Fibroblast of lung (primary cell): ENCODE measurements at places on chromosomes 16 and 17.

DNA sequence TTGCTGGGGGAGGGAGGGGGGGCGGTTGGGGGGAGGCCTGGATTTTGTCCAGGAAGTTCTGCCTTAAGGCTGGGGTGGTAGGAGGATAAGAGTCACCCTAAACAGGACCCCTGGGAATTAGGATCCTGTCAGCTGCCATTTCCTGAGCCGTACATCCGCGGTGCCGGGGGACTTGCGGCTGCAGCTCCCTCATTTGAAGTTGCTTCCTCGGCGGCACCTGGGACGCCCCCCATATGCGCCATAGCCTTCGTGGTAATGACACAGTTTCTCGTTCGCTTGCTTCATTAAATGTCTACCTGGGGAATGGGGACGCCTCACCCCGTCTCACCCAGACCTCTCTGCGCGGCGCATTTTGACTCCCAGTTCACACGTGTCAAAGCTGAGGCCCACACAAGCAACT lies 55.1 kb upstream of the PABPN1L start:
- DNase-seq: no peak
- H3K4me3 ChIP-seq: no peak overlapping the region
- no peak overlapping the region for H3K27ac ChIP-seq
- H3K27me3 ChIP-seq: no peaks in the 10 kb centered on the region
- peaks cover 25% of the 10 kb centered on the region for H3K4me1 ChIP-seq

- peaks cover 29% of the 10 kb centered on the region for H3K27me3 ChIP-seq
- H3K4me3 ChIP-seq: no peak overlapping the region
- H3K27ac ChIP-seq: no peak overlapping the region
- H3K4me1 ChIP-seq: no peaks in the 10 kb centered on the region
- no peaks in the 10 kb centered on the region for H3K36me3 ChIP-seq
These were observed 48.4 kb upstream of the TAC4 start for GRCh38 chr17:49896222-49896621.

GRCh38 chr16:19223235-19224170 lies 55.5 kb downstream of the SYT17 start:
- no peak for DNase-seq
- no peak overlapping the region for H3K27ac ChIP-seq
- H3K4me1 ChIP-seq: no peaks in the 10 kb centered on the region
- no peaks in the 10 kb centered on the region for H3K27me3 ChIP-seq
- H3K4me3 ChIP-seq: no peak overlapping the region

DNA sequence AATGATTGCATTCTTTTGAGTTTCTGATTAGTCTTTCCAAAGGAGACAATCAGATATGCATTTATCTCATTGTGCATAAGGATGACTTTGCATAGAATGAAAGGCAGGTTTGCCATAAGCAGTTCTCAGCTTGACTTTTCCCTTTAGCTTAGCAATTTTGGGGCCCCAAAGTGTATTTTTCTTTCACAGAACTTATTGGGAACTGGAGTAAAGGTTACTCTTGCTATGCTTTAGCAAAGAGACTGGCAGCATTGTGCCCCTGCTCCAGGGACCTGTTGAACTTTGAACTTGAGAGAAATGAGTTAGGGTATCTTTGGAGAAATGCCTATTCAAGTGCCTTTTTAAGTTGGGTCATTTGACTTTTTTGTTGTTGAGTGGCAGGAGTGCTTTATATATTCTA lies 17.0 kb downstream of the TAT start:
- no peaks in the 10 kb centered on the region for H3K4me1 ChIP-seq
- H3K4me3 ChIP-seq: no peak overlapping the region
- H3K36me3 ChIP-seq: no peaks in the 10 kb centered on the region

GRCh38 chr16:80824623-80825364 lies 20.4 kb upstream of the CDYL2 start:
- H3K27ac ChIP-seq: no peak overlapping the region
- H3K4me1 ChIP-seq: no peaks in the 10 kb centered on the region
- peak; percentile 53 for DNase-seq
- H3K36me3 ChIP-seq: no peaks in the 10 kb centered on the region
- no peak overlapping the region for H3K4me3 ChIP-seq

GRCh38 chr16:48282636-48283263 lies 35.4 kb upstream of the ABCC11 start:
- no peak overlapping the region for H3K4me3 ChIP-seq
- H3K36me3 ChIP-seq: peaks cover 7% of the 10 kb centered on the region
- no peak overlapping the region for H3K27ac ChIP-seq
- no peaks in the 10 kb centered on the region for H3K4me1 ChIP-seq
- no peaks in the 10 kb centered on the region for H3K27me3 ChIP-seq
- DNase-seq: no peak

GRCh38 chr17:45093444-45094110 lies 32.5 kb downstream of the NMT1 start:
- peak overlapping the region; percentile 93 for H3K27ac ChIP-seq
- no peaks in the 10 kb centered on the region for H3K27me3 ChIP-seq
- peaks cover 24% of the 10 kb centered on the region for H3K4me1 ChIP-seq
- peaks cover 34% of the 10 kb centered on the region for H3K36me3 ChIP-seq
- peak; percentile 65 for DNase-seq

GRCh38 chr17:33164169-33164881 lies 128.8 kb downstream of the ASIC2 start:
- no peaks in the 10 kb centered on the region for H3K36me3 ChIP-seq
- H3K4me1 ChIP-seq: no peaks in the 10 kb centered on the region
- H3K4me3 ChIP-seq: no peak overlapping the region
- H3K27me3 ChIP-seq: no peaks in the 10 kb centered on the region
- no peak for DNase-seq

GRCh38 chr17:61309362-61310256 lies 90.0 kb upstream of the TBX2 start:
- H3K36me3 ChIP-seq: no peaks in the 10 kb centered on the region
- H3K27me3 ChIP-seq: no peaks in the 10 kb centered on the region
- H3K27ac ChIP-seq: peak overlapping the region; percentile 96
- peak; percentile 92 for DNase-seq

DNA sequence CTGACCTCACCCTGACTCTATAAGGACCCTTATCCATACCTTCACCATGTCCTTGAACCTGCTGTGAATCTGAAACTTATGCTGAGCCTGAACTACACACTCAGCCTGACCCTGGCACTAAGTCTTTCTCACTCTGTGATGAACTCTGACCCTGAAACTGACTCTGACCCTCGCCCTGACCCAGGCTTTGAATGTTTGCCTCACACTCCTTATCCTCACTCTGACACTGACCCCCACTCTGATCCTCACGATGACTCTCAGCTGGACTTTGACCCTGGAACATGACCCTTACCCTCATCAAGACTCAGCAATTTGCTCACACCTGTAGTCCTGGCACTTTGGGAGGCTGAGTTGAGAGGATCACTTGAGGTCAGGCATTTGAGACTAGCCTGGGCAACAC lies 4.4 kb downstream of the AHSP start:
- no peaks in the 10 kb centered on the region for H3K36me3 ChIP-seq
- peaks cover 8% of the 10 kb centered on the region for H3K27me3 ChIP-seq
- no peak overlapping the region for H3K27ac ChIP-seq
- no peak for DNase-seq

DNA sequence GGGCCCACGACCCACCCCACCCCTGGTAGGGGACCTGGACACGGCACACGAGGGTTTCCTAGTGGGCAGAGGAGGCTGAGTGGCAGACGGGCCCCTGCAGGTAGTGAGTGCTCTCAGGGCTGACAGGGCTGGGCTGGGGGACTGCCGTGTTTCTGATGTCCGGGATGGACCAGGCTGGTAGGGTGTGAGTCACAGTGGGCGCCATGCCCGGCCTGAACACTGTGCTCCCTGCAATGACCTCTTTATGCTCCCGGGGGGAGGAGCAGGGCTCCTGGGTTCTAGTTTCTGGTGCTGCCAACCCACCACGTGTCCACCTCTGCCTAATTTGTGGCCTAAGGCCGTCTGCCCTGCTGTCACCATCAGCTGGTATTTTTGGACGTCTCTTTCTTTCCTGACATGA lies 26.3 kb downstream of the ARHGAP23 start:
- peaks cover 39% of the 10 kb centered on the region for H3K4me1 ChIP-seq
- H3K4me3 ChIP-seq: peak overlapping the region; percentile 84
- no peaks in the 10 kb centered on the region for H3K27me3 ChIP-seq
- DNase-seq: peak; percentile 78
- H3K27ac ChIP-seq: peak overlapping the region; percentile 83

- H3K4me3 ChIP-seq: no peak overlapping the region
- no peaks in the 10 kb centered on the region for H3K36me3 ChIP-seq
- DNase-seq: peak; percentile 77
- H3K4me1 ChIP-seq: no peaks in the 10 kb centered on the region
- H3K27me3 ChIP-seq: no peaks in the 10 kb centered on the region
- H3K27ac ChIP-seq: no peak overlapping the region
These were observed 148.0 kb upstream of the TNRC6C start for GRCh38 chr17:77810536-77810935.

DNA sequence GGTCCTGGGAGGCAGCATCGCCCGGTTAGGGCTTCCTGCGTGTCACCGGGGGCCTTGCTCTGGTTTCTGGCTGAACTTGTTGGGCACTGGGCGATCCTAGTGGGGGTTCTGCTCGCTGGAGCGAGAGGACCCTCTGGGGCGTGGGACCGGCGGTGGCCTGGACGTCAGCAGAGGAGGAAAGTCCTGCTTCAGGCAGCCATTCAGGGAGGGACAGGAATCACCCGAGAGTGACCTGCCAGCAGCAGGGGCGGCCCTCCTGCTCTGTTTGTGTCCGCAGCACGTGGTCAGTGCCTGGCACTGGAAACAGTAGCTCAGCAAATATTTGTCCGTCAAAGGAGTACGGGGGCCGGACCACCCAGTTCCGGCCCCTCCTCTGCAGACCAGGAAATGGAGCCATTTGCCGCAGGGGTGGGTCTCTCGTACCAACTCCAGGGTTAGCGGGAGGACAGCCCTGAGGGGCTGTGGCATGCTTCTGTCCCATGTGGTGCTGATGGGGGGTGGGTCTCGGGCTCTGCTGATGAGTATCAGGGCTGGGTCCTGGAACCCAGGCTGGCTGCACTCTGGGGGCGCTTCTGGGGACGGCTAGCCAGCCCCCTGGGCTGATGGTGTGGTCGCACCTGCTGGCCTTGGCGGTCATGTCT lies 48.3 kb downstream of the BAIAP2 start:
- no peak overlapping the region for H3K4me3 ChIP-seq
- H3K27ac ChIP-seq: no peak overlapping the region
- DNase-seq: peak; percentile 11
- peaks cover 2% of the 10 kb centered on the region for H3K36me3 ChIP-seq
- H3K27me3 ChIP-seq: no peaks in the 10 kb centered on the region
- H3K4me1 ChIP-seq: no peaks in the 10 kb centered on the region

DNA sequence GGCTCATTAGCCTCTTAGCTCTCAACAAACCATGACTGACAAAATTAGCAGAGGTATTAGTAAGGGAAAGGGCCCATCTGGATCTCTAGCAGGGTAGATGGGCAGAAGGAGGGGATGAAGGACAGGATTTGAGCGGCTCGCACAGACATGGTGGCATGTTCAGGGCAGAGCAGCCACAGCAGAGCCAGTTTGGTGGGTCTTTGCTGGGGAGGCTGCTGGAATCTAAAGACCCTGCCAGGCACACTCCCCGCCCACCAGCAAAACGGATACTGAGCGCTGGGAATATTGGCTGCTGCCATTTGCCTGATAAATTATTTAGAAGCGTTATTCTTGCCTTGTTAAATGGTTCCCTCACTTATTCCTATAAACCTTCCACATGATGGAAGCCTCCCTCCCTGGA lies 20.7 kb upstream of the NAT9 start:
- H3K27me3 ChIP-seq: no peaks in the 10 kb centered on the region
- H3K27ac ChIP-seq: no peak overlapping the region
- DNase-seq: no peak
- H3K4me1 ChIP-seq: peaks cover 2% of the 10 kb centered on the region

DNA sequence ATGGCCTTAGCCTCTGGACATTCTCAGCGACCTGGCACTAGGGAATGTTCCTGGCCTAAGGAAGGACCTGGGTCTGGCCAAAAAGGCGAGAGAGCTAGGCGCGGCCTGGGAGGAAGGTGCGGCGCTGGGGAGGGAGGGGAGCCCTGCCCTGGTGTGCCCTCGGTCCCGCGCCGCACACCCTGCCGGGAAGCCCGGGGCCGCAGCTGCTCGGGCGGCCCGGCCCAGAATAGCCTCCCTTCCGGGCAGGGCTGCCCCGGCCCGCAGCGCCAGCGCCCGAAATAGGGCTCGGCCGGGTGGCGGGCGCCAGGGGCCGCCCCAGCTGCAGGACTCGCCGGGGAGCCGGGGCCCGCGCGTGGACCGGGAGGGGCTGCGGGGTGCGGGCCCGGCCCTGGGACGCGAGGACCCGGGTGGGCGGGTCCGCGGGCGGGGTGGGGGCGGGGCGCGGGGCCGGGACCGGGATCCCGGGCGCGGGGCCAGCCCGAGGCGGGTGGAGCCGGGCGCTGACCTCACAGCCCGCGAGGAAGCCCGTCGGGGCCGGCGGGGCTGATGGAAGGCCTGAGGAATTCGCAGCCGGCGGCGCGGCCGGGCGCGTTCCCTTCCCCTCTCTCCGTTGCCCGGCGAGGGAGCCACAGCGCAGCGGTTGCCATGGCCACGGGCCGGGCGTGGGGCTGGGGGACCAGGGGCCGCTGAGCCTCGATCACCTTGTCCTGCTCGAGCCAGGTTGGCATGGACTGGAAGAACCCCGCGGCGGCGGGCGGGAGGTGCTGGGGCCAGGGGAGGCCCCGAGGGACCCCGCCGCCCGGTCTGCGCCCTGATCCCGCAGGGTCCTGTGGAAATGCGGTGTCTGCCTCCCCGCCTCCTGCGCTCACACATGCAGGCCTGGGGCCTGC lies 18.1 kb downstream of the SOCS3 start:
- peaks cover 41% of the 10 kb centered on the region for H3K4me1 ChIP-seq
- no peaks in the 10 kb centered on the region for H3K27me3 ChIP-seq
- peak overlapping the region; percentile 31 for H3K4me3 ChIP-seq
- no peaks in the 10 kb centered on the region for H3K36me3 ChIP-seq
- peak; percentile 86 for DNase-seq

- DNase-seq: peak; percentile 74
- H3K4me1 ChIP-seq: peaks cover 50% of the 10 kb centered on the region
- H3K36me3 ChIP-seq: peaks cover 2% of the 10 kb centered on the region
- H3K27ac ChIP-seq: peak overlapping the region; percentile 86
- no peaks in the 10 kb centered on the region for H3K27me3 ChIP-seq
These were observed 26.4 kb downstream of the ARHGAP17 start for GRCh38 chr16:24988593-24989338.

GRCh38 chr16:12268606-12269005 lies 292.1 kb downstream of the SNX29 start:
- H3K36me3 ChIP-seq: no peaks in the 10 kb centered on the region
- peak; percentile 6 for DNase-seq
- H3K27ac ChIP-seq: no peak overlapping the region
- no peak overlapping the region for H3K4me3 ChIP-seq

DNA sequence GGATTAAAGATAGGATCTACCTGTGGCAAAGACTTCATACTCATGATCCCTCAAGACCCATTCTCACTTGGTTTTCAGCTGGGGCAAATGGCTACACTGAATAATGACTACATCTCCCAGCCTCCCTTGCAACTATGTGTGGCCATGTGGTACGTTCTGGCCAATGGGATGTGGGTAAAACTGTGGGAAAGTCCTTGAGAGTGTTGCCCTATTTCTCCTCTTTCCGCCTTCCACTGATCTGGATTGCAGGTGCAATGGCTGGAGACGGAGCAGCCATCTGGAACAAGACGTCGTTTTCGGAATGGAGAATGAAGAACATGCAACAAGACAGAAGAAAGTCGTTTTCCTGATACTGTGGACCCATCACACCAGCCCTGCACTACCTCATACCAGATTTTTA lies 48.5 kb downstream of the HAPSTR1 start:
- DNase-seq: peak; percentile 26
- no peaks in the 10 kb centered on the region for H3K4me1 ChIP-seq
